ENCODE measurements at places on chromosomes 7 and 10. TPM values are rescaled to one million over a fixed set of nuclear protein-coding genes. Genes with fewer than 3 reads are reported as not detected.

The CALCR gene
- total RNA-seq: not detected

The C10orf67 gene
- 0.16 TPM for total RNA-seq

The CFTR gene
- total RNA-seq: 0.67 TPM

The TUBAL3 gene
- total RNA-seq: not detected

The SPDYE9 gene
- total RNA-seq: not detected

- no peak overlapping the region for H3K27ac ChIP-seq
- H3K4me3 ChIP-seq: no peak overlapping the region
- H3K27me3 ChIP-seq: no peaks in the 10 kb centered on the region
- DNase-seq: no peak
- H3K36me3 ChIP-seq: no peaks in the 10 kb centered on the region
Measured at GRCh38 chr7:69698109-69698825, 100.0 kb downstream of the AUTS2 start.
